ENCODE measurements at places on chromosomes 2 and 18.

GRCh38 chr18:13381944-13382365 is 163.4 kb downstream of the LDLRAD4 start:
- DNase-seq, result no peak

DNA sequence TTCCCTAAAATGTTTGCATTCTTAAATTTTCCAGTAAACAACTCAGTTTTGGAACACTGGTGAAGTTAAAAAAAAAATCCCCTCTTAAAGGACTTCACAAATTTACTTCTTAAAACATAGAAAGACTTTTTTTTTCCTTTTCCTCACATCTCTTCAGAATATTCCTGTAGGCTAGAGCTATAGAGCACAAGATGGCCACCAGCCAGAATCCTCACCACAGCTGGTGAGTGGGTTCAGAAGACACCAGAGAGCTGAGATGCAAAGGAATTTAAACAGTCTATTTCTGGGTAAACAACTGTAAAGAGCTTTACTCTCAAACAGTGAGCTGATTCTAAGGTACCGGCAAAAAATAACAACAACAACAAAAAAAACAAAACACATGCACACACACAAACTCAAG is 252.8 kb downstream of the LRP1B start:
- no peak for DNase-seq

DNA sequence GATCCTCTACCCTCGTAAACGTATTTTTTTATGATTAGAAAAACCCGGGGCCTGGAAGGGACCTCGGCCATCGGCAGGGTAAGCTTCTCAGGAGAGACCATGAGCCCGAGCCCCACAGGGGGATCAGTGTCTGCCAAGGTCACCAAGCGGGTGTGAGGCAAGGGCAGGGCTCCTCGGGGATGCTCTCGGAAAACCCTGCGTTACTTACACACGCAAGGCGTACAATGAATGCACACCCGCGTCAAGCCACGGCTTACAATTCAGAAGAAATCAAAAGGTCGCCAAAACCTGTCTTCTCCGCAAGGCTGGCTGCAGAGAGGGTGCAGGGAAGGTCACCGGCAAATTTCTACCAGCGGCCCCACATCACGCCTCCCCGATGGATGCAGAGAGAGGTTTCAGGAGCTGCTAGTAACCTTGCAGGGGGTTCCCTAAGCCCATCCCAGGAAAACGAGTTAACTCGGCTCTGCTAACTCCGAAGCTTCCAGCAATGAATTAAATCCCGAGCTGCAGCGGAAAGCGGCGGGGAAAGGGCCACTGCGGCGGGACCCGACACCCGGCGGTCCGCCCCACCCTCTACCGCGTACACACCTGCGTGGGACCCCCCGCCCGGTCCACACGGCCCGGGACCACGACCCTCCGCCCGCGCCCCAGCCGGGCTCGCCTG is 638 bp downstream of the ST3GAL5 start:
- DNase-seq, result no peak

DNA sequence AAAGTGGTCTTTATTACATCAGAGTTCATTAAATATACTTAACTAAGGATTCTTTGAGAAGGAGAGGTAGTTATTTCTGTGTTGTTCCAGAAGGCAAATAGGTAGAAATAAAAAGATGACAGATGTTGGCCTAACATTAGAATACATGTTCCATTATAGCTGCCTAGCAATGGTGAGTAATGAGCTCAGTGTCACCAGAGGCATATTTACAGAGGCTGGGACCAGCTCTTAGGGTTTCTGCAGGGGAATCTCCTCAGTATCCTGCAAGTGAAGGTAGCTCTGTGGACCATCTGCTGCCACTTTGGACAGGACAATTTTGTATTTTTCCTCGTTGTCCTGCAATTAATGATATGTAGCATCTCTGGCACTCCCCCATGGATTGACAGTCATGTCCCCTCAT is 416.0 kb downstream of the THSD7B start:
- DNase-seq, result no peak

- DNase-seq, result no peak
These were observed 145.1 kb downstream of the COMMD1 start for GRCh38 chr2:62050456-62051045.

GRCh38 chr2:236824836-236825235 is 255.2 kb downstream of the ACKR3 start:
- DNase-seq, result no peak
